ENCODE measurements at places on chromosomes 1 and 21.

- no peak for DNase-seq
Measured at GRCh38 chr21:33299181-33299752, 25.5 kb upstream of the IFNAR1 start.

GRCh38 chr1:77940921-77941570 is 37.8 kb downstream of the FUBP1 start:
- DNase-seq = no peak

GRCh38 chr1:201108614-201109013 is 3.6 kb downstream of the CACNA1S start:
- DNase-seq = no peak

DNA sequence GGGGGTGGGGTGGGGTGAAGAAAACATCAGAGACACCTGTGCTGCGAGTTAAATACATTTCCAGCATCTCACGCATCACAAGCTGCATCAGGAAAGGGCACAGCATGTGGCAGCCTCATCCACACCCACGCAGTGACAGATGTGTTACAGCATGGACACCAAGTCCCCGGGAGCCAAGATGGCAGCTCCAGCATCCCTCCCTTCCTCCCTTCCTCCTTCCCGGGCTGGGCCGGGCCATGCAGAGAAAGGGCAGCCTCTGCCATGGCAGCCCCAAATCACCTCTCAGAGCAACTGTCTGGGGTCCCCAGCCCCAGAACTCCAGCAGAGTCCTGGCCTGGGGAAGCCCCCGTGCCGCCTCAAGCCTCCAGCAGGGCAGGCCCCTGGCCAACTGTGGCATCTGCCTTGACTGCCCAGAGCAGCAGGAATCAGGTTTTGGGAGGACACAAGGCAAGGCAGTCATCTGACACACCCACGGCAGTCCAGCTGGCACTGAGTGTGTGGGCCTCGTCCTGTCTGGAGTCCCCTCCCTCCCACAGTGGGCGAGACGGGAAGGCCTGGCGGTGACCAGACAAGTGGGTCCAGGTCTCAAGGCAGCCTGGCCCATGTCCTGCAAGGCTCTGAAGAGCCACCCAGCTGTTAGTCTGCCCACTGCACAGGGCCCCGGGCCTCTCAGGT is 6.2 kb downstream of the SMIM1 start:
- no peak for DNase-seq

DNA sequence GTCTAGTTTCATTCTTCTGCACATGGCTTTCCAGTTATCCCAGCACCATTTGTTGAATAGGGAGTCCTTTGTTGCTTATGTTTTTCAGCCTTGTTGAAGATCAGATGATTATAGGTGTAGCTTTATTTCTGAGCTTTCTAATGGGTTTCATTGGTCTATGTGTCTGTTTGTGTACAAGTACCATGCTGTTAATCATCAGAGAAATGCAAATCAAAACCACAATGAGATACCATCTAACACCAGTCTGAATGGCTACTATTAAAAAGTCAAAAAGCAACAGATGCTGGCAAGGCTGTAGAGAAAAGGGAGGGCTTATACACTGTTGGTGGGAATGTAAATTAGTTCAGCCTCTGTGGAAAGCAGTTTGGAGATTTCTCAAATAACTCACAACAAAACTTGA is 321.5 kb upstream of the PTBP2 start:
- DNase-seq = no peak

All from HT1080 (cell line).